Dermis microvascular lymphatic vessel endothelial cell (primary cell): ENCODE measurements at places on chromosomes 4 and X.

DNA sequence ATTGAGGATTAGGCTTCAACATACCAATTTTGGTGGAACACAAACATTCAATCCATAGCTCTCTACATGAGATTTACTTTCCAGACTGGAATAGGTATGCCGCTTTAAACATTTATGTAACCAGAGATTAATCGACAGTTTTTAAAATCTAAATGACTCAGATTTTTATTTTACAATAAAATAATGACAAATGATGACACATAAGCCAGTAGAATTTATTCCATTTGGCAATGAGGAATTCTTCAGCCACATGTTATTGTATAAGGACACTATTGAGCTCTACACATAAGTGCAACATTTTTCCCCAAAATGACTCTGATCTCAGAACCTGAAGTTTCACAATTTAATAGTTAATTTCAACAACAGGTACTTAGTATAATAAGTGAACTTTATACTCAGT, 227.0 kb upstream of the PRPS2 start:
- DNase-seq = no peak

- no peak for DNase-seq
These were observed 662.0 kb upstream of the FRG1 start for GRCh38 chr4:189278597-189279165.

GRCh38 chrX:71667328-71668247, at the start of gene LOC101059915:
Gene LOC101059915 (plus strand): TSS chrX:71667546.
- no peak for DNase-seq

- DNase-seq = no peak
These were observed 10.2 kb upstream of the CRLF2 start for GRCh38 chrX:1222531-1223241.

DNA sequence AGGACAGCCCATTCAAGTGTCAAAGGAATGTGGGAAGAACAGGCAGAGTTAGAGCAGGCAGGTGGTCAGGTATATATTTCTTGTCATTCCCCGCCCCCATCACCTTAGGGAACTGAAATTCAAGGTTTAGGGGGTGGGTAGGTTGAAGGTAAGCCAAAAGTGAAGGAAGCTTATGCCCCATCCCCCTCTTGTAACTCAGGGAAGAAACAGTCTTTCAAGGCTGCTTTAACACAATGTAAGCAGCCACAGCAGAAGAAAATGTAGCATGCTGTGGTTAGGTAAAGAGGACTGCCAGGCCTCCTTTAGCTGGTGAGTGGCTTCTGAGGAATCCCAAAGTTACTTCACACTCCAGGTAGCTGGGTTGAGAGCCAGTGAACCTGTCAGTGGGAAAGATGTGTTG, 122.3 kb downstream of the RS1 start:
- DNase-seq = no peak

GRCh38 chr4:67198727-67199126, 346.6 kb downstream of the CENPC start:
- DNase-seq = peak; percentile 1

- DNase-seq = no peak
These were observed 110.6 kb upstream of the LIMCH1 start for GRCh38 chr4:41427306-41427882.

DNA sequence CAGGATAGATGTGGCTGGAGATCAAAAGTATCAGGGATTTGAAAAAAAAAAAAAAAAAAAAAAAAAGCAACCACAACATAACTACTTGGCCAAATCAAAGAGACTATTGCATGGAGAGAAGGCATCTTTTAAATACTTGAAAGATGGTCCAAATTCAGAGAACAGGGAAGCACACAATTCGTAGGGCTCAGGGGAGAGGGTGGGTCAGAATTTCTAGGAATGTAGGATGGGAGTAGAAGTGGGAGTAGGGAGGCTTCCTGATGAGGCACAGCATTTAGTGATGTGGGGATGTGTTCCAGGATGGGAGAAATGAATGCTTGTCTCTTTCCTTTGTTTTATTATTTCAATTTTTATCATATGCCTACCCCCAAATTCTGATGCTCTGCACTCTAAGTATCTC, 36.3 kb downstream of the RTL3 start:
- no peak for DNase-seq

DNA sequence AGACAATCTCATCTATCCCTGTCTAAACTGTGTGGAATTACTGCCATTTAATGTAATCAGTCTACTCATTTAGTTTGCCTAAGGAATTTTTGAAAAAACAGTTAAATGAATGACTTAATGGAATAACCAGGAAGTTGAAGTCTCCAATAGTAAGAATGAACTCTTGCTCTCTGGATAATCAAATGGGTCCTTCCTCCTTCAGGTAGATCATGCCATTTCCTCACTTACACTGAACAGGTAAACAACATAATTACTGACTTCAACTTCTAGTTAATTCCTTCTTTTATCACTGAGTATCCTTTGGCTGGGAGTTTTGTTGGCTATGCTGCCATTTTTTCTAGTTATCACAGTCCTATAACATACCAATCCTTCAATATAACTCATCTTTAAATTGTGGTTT, 56.0 kb downstream of the ELOVL6 start:
- no peak for DNase-seq

- no peak for DNase-seq
These were observed 24.1 kb upstream of the ZDHHC15 start for GRCh38 chrX:75546724-75547511.

- DNase-seq = no peak
These were observed 60.4 kb upstream of the PLAC8 start for GRCh38 chr4:83174844-83175414.

DNA sequence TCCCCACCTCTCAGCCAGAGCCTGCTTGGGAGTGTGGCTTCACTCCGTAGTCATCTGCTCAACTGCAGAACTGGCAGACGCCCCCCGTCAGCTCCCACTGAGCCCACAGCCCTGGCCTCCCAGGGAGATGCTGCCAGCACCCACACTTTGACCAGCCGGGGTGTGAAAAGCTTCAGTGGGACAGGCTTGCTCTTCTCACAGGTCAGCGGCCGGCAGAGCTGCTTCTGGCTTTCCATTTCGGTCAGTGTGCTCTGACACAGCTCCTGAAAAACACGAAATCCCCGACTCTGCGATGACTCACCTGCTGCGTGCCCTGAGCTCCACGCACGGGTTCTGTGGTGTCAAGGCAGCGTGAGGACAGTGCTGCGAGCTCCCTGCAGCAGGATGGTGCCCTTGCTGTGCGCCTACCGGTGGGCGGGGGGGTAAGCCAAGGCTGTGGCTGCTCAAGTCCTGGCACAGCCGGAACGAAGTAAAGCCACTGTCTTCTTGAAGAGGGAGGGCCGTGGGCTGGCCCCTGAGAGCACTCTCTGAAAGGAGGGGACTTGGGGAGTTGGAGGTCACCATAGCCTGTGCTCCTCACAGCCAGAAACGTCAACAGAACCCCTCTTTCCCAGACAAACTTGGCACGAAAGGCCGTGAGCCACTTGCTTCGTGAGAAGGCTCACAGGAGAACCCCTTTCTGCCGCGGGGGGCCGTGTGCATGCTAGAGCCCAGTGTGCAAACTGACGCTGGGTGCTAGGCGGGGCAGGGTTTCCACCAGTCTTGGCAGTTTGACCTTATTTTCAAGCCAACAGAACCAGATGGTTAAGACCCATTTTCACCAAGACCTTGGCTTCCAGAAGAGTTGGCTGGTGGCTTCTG, 23.6 kb downstream of the NOP14 start:
- no peak for DNase-seq

- no peak for DNase-seq
These were observed 60.2 kb upstream of the GRPR start for GRCh38 chrX:16063141-16063540.

- no peak for DNase-seq
These were observed 278.9 kb upstream of the SFRP2 start for GRCh38 chr4:154067786-154068185.

DNA sequence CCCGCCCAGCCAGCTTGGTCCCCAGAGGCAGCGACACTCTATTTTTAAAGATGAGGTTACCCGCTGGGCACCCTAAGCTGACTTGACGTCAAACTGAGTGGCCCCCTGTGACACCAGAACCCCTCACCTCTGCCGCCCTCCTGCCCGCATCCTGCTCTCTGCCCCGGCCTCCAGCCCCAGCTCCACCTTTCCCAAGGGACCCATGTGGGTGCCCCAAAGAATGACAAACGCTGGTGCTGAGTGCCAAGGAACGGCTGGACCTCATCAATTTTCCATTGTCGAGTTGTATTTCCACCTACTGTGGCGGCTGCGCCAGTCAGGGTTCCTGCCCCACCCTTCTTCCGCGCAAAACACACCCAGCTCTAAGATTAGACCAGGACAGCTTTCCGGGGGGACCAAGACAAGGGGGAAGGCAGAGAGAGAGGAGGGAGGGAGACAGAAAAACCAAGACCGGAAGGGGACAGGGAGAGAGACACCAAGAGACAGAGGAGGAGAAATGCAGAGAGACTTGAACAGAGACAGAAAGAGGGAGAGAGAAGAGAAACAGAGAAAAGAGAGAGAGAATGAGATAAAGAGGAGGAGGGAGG, 2.0 kb downstream of the PRKX start:
- no peak for DNase-seq

DNA sequence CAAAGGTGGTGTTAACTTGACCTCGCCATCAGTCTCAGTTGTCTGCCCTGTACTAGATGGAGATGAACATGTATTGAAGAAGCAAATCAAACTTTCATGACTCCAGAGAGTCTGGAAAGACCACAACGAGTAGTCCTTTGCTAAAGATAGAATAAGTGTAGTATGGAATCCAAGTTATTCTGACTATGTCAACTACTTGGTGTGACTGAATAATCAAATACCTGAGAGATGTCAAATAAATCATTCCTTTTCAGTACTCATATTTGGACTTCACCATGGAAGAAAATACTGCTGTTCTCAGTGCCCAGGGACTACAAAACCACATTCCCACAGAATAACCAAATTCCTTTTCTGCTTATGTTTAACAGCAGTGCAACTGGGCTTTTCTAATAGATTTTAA, 161.2 kb upstream of the SPRY1 start:
- DNase-seq = no peak

DNA sequence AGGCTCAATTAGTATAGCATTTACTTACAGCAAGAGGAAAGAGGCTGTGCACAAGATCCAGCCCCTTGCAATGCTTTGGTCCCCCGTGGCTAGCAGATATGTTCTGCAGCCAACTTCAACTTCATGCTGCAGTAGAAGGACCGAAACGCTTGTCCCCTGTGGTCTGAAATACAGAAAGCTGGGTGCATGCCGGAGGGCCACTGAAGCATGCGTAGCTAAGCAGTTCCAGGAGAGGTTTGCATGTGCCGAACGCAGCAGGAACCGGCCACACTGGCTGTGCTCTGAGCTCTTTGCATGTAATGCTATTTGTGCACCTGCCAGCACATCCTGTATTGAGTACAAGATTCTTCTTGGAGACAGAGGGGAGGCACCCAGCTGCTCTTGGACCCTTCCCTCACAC, 35.8 kb upstream of the SHISA3 start:
- DNase-seq = no peak

DNA sequence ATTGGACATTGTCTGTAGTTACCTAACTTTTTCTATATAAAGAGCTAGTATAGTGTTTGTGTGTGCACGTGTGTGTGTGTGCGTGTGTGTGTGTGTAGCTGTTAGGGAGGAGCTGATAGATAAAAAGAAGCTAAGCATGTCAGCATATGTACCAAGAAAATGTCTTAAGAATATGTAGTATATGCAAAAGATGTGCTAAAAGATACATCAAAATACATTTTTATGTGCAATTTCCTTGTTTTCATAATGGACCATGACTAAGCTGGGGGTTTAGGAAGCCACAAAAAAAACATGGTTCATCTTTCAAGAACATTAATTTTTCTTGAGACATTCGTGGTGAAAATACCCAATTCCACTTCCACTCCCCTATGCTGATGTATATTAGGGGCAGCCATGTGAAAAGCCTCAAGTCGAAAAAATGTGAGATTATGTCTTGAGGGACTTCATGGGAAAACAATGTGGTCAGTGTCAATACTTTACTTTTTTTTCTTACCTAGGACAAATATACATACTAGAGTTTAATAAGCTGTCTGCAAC, 1599.7 kb downstream of the ARAP2 start:
- DNase-seq = no peak

DNA sequence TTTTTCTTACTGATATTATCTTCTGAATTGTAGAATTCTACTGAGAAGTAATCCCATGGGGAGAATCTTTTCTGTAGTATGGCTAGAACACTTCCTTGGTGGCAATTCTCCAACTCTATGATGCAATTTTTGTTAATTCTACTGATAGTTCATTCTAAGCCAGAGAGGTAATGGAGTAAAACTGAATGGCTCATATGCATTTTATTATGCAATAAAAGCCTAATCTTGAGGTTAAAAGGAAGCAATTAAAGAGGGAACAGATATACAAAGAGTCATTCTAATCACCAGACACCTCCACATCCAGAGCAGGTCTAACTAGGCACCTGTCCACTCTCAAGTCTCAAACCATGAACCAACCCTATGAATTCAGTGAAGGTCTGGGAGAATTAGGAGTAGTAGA, 9.7 kb downstream of the RAP2C start:
- DNase-seq = no peak

GRCh38 chr4:157014621-157015591, 43.3 kb upstream of the PDGFC start:
- DNase-seq = no peak

DNA sequence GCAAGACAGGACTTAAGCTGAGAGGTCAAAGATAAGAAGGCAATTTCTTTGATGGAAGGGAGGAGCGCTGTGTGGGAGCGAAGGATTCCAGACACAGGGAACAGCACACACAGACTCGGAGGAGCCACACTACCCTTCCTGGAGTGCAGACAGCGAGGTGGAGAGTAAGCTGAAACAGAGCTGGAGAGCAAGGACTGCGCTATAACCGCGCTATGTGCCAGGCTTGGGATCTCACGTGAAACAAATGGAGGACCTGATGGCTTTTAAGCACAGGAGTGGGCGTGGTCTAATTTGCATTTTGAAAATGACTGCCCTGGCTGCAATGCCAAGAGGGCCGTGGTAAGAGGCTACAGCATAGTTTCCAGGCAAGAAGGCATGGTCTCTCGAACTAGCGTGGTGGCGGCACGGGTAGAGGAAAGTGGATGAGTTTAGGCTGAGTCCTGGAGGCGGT, 113.9 kb upstream of the SORBS2 start:
- no peak for DNase-seq

- no peak for DNase-seq
These were observed 1.9 kb upstream of the LDB2 start for GRCh38 chr4:16900325-16900724.

DNA sequence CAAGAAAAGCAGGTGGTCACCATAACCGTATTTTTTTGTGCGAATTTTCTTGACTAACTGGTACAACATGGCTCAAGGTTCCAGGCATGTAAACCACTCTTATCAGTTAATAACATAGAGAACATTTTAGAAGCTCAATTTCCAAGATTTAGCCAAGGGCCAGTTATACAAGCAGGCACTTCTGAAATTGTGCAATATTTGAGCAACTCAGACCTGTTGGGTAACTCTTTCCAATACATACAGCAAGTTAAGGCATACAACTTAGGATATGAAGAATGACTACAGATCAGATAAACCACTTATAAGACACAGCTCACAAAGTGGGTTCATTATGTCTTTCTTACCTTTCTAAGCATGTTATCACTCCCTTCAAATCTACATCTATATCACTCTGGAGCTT, 43.9 kb downstream of the ZNF280C start:
- no peak for DNase-seq
